Right cardiac atrium (tissue), 5 donors: ENCODE measurements at places on chromosomes 16 and 17. TPM values are rescaled to one million over a fixed set of nuclear protein-coding genes. Genes with fewer than 3 reads are reported as not detected.
A peak's percentile ranks its signal among the peaks of the same experiment; 100 is the strongest.

The RANBP10 gene
- 6.9 TPM for polyA plus RNA-seq

The C17orf107 gene
- 3.6 TPM for polyA plus RNA-seq

The LRRC46 gene
- polyA plus RNA-seq, result 0.29 TPM

The CLEC10A gene
- 1.6 TPM for polyA plus RNA-seq

The SULT1A2 gene
- polyA plus RNA-seq, result 2.1 TPM

The HOXB3 gene
- 2.8 TPM for polyA plus RNA-seq

DNA sequence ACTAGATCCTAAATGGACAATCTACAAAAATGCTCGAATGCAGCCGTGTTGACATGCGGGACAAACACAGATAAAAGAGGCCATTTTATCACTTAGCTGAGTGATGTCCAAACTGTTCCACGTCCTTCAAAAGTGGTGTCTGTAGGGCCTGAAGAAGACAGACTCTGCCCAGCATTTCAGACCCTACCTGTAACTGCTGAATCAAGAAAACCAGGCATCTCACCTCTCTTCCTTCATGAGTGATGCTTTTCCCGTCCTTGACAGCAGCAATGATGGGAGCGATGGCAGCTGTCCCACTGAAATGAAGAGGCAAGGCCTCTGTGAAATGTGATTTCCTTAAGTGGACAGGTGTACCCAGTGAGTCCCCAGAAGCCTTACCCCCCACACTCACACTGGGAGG is 12.3 kb downstream of the ELAC2 start:
- no peak for DNase-seq

- DNase-seq, result no peak
Observed at GRCh38 chr16:54123766-54124165, 162.8 kb downstream of the IRX3 start.

GRCh38 chr17:18246880-18247612 is 11.5 kb downstream of the FLII start:
- DNase-seq, result peak; percentile 71

DNA sequence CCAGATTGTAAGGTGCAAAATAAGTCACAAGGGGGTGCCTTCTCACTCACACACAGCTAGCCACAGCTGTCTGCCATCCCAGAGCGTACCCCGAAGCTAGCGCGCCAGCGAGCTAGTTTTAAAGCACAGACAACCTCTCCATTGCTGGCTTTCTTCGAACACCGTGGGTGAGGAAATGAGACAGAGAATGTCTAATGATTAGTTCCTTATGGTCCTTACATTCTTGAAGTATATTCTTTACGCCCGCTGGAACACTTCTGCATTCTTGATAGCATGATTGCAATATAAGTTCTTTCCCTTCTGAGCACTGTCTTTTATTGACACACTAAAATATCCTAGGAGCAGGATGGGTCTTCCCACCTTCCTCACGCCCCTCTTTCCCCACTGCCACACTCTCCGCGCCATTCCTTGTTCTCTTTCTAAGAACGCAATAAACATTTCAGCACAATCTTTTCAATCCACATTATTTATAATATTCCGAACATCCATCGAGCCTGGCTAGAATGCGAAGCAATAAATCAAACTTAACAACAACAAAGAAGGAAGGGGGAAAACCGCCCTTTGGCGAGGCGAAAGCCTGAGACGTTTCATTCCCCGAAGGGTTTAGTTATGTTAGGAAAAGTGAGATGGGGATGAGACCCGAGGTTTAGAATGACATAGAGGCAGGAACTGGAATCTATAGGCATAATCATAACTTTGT is 251.3 kb downstream of the NTN1 start:
- no peak for DNase-seq

GRCh38 chr16:75550211-75550662 is 5.8 kb downstream of the TMEM231 start:
- DNase-seq, result peak; percentile 28

- DNase-seq, result peak; percentile 78
Observed at GRCh38 chr17:29155227-29155965, 24.8 kb downstream of the MYO18A start.

GRCh38 chr16:73504591-73505575 is 457.0 kb upstream of the ZFHX3 start:
- no peak for DNase-seq

- DNase-seq, result no peak
Observed at GRCh38 chr17:67021743-67022450, 22.5 kb upstream of the CACNG1 start.

GRCh38 chr17:50547736-50548083 is 736 bp downstream of the SPATA20 start:
- no peak for DNase-seq

DNA sequence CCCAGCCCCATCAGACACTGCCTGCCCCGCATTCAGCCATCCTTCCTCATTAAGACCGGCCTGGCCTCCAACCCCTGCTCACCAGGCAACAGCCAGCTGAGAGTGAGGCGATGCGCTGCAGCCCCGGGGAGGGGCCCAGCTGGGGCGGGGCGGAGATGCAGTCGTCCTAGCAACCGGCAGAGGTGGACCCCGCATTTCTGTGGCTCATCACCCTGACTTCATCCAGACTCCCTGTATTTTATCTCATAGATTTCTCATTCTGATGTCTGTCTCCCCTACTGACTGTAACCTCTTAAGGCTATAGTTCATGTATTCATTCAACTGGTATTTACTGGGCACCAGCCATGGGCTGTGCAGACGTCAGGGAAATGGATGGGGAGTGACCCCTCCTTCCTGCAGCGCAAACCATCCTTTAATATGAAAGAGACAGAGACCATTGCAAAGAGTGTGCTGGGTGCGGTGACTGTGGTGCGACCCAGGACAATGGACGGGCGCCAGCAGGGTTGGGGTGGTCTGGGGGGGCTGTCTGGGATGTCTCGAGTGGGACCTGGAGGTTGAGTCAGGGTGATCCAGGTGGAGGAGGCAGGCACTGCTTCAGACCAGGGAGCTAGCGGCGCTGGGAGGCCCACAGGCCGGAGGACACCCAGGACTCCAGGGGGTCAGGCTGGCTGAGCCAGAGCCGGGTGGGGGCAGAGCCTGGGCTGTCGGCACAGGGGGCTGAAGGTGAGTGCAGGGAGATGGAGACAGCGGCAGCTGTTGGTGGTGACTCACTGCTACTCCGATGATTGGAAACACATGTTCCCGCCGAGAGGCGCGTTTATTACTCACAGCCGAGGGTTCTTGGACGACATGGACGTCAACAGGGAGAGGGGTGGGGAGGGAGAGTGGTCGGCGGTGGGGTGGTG is 10.5 kb upstream of the TIMP2 start:
- DNase-seq, result peak; percentile 82

- no peak for DNase-seq
Observed at GRCh38 chr17:28404007-28404406, 2.0 kb downstream of the SLC46A1 start.

DNA sequence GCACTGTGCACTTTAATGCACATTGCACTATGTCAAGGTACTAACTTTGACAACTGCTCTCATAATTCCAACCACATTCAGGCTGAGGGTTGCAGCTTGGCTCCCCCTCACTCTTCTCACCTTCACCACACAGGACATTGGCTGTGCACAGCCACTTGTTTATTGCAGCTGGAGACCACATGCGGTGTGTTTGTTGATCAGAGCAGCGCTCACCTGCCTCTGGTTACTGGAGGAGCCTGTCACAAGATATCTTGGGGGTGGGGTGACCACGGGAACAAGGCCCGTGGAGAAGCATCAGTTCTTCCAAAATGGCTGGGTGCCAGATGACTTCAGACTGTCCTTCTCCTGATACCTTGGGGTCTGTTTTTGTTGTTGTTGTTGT is 10.6 kb upstream of the CCL5 start:
- DNase-seq, result no peak
